ENCODE measurements at places on chromosomes 11 and 22.

DNA sequence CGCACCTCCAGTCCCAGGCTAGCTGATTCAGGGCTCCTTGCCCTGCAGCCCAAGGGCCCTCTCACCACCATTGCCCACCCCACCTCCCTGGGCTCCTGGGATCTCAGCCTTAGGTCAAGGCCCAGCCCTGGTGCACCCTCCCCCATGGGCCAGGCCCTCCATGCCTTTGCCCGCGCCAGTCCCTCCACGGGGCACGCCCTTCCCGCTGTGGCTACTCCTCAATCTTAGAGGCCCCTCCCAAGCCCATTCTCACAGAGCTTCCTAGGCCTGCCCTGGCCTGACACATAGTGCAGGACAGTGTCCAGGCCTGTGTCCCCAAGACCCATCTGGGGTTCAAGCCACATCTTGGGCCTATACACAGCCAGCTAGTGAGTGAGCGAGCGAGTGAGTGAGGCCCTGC lies 6.9 kb downstream of the GP1BB start:
- no peak for DNase-seq

DNA sequence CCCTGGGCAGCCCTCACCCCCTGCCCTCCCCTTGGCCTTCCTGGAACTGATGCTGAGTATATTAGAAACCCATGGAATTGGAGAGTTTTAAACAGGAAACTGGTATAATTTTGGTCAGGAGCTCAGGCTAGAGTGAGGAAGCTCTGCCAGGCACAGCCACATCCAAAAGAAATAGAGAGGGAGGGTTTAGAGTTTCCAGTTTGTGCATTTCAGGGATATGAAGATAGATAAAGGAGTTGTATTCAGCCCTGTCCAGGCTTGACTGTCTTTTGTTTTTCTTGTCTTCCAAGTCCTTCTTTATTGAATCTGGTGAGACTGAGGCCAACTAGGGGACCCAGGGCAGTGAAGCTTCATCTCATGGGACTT lies 71.8 kb downstream of the TSPAN18 start:
- no peak for DNase-seq

- no peak for DNase-seq
These were observed 47.5 kb downstream of the RPL27A start for GRCh38 chr11:8729837-8730696.

GRCh38 chr11:78139422-78140391 lies at the start of gene ALG8:
Gene ALG8 (minus strand): TSS chr11:78139626. CDS start chr11:78139588, 38 bp downstream.
- DNase-seq, result peak; percentile 93

GRCh38 chr11:22786475-22786874 lies 43.1 kb downstream of the SVIP start:
- no peak for DNase-seq

- no peak for DNase-seq
These were observed 3.0 kb downstream of the CXCR5 start for GRCh38 chr11:118886681-118887111.

- DNase-seq, result no peak
These were observed 525 bp downstream of the MAPK8IP2 start for GRCh38 chr22:50600967-50601668.

DNA sequence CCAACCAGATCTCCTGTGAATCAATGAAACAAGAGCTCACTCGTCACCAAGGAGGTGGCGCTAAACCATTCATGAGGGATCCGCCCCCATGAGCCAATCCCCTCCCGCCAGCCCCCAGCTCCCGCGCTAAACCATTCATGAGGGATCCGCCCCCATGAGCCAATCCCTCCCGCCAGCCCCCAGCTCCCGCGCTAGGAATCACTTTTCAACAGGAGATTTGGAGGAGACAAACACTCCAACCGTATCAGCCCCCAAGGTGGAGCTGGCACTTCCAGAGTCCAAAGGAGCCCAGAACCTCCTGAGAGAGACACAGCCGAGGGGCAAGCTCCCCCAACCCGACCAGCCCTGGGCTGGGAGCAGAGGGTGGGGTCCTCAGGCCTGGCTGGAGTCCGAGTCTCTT lies 40.9 kb upstream of the PRR5 start:
- DNase-seq, result no peak

DNA sequence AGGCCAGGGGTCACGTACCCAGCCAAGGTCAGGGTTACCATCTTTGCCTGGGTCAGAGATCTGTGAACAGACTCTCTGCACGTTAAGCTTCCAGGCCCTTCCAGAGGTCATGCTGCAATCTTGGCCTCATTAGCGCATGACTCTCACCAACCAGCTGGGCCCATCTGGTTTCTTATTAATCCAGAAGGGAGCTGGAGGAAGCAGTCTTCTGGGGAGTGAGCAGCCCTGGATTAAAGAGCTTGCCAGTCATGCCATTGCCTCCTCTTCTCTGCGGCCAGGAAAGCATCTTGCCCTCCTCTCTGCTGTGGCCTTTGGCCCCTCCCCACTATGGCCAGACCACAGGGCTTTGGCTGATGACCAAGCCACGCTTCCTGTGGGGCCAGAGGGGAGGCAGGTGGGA lies 57.4 kb downstream of the CHST1 start:
- no peak for DNase-seq

DNA sequence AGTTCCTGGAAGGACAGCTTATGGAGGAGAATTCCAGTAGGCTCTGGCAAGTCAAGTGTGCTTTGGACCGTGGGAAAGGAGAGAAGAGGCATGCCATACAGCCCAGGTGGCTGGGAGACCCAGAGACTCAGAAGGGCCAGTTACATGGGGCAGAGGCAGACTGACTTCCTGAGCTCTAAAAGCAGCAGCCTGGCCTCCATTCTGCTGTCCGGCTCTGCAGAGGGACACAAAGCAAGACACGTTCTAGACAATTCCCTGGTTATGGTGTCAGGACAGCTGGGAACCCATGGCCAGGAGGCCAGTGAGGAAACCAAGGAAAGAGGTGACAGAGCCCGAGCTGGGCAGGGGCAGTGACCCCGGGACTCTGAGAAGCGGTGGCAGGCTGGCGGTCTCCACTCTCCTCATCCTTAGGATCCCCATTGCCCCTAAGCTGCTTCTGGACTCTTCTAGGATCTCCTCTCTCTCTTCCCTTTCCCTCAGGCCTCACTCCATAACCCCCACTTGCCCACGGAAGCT lies 2.7 kb downstream of the CPT1B start:
- no peak for DNase-seq

DNA sequence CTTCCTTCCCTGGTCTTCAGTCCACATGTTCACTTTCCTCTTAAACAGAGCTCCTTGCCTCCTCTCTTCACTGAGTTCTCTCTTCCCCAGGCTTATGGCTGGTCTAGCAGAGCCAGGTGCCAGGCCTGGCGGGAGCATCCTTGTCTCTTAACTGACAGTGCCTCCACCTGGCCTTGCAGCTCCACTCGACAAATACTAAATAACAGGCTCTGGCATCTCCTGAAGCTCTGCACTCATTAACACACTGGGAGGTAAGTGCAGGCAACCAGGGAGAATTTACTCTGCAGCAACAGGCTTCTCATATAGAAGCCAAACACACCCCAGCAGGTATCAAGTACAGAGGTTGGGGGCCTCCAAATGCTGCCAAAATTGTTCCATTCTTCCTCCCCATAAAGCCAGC lies 438.1 kb downstream of the SOX6 start:
- DNase-seq, result no peak

DNA sequence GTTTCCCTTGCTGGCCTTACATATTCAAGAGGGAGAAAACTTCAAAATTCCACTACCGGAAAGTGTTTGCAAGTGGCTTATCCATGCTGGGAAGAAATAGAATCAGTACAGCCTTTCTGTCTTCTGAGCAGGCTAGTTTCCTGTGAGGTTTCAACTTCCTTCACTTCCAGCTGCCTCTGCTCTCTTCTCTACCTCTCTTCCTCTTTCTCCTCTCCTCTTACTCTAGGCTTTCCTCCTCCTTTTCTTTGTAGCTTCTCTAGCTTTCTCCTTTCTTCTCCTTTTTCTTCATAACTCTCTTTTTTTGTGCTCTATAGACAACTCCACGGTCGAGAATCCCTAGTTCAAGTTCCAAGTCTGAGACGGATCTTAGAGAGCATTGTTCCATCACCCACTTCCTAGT lies 421.8 kb downstream of the ETS1 start:
- DNase-seq, result no peak

DNA sequence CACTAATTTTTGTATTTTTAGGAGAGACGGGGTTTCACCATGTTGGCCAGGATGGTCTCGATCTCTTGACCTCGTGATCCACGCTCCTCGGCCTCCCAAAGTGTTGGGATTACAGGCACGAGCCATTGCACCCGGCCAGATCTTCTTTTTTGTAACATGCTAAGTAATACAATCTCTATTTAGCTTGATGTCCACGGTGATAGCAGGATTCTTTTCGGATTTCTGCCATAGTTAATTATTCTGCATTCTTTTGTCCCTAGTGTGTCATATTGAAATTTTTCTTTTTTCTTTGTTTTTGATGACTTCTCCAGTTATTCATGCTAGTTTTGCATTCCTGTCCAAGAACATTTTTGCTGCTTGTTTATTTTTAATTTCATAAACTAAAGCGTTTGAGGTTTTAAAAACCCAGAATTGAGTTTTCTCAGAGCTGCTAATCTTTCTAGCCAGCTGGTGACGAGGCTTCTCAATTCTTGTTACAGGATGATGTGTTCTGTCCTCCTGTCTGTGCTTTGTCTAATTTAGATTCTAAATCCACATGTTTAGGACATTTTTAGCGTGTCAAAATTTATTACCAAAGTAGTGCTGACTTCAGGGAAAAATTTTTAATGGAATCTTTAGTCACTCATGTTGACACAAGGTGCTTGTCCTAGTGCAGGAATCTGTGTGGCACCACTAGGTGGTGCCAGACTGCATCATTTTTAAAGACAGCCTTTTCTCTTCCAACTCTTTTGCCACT lies 21.8 kb downstream of the NF2 start:
- peak; percentile 70 for DNase-seq

- no peak for DNase-seq
These were observed 93.7 kb downstream of the JRKL start for GRCh38 chr11:96483374-96483955.

DNA sequence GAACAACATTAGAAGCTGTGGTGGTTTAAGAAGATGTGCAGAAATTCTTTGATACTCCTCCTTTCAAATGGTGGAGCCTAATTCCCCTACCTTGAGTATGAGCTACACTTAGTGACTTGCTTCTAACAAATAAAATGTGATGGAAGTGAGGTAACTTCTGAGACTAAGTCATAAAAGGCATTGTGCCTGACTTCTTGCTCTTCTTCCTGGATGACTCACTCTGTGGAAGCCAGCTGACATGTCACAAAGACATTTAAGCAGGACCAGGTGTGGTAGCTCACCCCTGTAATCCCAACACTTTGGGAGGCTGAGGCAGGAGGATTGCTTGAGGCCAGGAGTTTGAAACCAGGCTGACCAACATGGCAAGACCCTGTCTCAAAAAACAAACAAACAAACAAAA lies 3.9 kb upstream of the PLA2G3 start:
- DNase-seq, result peak; percentile 22

DNA sequence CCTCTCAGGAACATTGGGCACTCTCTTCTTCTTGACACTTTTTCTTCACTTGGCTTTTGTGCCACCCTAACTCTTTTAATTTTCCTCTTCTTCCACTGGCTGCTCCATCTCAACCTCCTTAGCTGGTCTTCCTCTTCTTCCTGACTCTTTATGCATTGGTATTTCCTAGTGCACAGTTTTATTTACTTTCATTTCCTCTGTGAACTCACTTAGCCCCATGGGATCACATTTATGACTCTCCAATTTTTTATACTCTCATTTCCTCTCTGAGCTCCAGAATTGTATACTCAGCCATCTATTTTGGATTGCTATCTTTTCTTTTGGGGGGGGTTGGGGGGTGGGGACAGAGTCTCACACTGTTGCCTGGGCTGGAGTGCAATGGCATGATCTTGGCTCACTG lies 38.5 kb upstream of the LARGE1 start:
- no peak for DNase-seq

GRCh38 chr11:10686311-10686710 lies 7.2 kb downstream of the IRAG1 start:
- no peak for DNase-seq

Data from HuH-7 (cell line).